A549 treated with CpdA at 1 μM for 4 hours (cell line): ENCODE measurements at places on chromosomes 3 and 15. TPM values are rescaled to one million over a fixed set of nuclear protein-coding genes. Genes with fewer than 3 reads are reported as not detected.

The HTR3E gene
- not detected in 5 replicates for total RNA-seq

The ZNF621 gene
- 4.8 to 7.7 TPM (median 6.4 TPM) in 5 replicates for total RNA-seq

The PTPN23 gene
- total RNA-seq: 20.9 to 28.4 TPM (median 22.8 TPM) in 5 replicates

The GRM2 gene
- total RNA-seq: 0.05 to 0.18 TPM (median 0.09 TPM) in 4 of 5 replicates, not detected in the other

The ADPRH gene
- 2.8 to 3.8 TPM (median 2.9 TPM) in 5 replicates for total RNA-seq

The POLQ gene
- total RNA-seq: 6.4 to 7.5 TPM (median 6.6 TPM) in 5 replicates

The ZMYND10 gene
- total RNA-seq: 0.36 to 1.3 TPM (median 0.91 TPM) in 5 replicates
